Fibroblast of skin of abdomen (primary cell): ENCODE measurements at places on chromosomes 3 and 15.

- DNase-seq: peak; percentile 92
Observed at GRCh38 chr15:35362195-35362829, 183.7 kb downstream of the DPH6 start.

GRCh38 chr3:78809966-78810365 lies 957.8 kb downstream of the ROBO1 start:
- DNase-seq: peak; percentile 86

GRCh38 chr3:157618075-157618760 lies 115.0 kb upstream of the VEPH1 start:
- peak; percentile 80 for DNase-seq

DNA sequence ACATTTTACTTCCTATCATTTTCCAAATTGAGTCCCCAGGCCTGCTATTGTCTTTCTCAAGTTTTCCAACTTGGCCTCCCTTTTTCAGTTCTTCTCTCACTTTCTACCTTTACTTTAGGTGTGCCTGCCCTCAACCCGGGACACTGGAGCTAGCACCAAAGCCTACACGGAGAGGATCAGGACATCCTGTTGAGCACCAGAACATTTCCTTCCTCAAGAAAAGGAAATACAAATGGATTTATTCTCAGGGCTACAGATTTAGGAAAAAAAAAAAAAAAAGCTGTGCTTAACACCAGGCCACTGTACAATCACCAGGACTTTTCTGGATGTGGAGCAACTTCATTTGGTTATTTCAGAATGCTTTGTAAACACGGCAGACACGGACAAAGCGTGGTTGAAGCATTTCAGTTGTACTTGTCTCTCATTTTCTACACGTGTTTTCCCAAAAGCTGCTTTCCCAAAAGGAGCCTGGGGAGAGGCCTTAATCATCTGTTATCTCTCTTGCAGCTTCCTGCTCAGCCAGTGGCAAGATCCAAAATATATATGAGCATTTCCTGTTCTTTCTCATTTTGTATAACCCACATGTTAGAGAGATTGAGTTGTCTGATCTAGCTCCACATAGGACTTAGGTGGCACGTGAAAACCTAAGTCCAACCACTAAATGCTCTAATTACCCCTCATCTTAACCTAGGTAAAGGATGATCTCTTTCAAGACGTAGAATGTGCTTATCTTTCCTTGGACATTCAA lies 15.5 kb upstream of the ATP1B3 start:
- no peak for DNase-seq

DNA sequence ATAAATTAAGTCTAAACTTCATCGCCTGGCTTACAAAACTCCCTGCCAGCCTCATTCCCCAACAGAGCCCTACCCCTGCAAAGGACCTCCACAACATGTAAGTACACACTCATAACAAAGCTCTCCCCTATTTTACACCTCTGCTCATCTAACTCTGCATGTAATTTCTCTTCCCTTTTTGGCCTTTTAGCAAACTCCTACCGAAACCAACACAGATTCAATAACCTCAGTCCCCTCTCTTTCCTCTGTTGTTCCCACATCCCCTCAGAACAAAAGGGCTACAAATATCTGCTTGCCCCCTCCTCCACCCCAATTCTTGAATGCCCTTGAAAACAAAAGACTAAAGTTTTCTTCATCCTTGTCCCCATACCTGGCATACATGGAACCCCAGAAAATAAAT lies 662 bp downstream of the UBL7 start:
- no peak for DNase-seq

DNA sequence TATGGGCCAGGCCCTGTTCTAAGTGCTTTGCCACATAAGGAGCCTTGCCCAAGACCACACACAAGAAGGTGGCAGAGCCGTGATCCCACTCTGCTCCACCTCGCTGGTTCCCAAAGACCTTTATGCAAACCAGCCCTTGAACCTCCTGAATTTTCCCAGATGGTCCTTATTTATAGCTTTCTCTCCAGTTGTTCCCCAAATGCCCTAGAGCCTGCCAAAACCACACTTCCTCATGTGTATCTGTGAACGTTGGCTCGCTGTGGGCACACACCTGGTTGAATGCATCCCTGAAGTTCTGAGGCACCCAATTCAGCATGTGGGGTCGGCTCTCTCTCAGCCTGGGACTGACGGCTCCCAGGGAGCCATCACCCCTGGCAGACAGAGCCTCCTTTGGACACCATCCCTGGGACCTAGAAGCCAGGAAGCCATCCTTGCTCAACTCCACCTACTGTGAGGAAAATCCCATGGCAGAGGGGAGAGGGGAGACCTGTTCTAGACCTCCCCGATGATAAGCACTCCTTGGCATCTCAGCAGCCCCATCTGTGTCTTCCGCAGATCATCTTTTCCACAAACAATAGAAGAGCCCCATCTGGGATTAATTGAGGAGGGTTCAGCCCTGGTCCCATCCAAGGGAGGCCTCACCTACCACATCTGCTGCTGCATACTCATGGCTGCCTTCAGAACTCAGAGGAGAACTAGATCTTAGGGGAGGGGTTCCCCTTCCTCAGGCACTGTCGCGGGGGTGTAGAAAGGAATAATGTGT lies 42.3 kb upstream of the LIMD1 start:
- DNase-seq: peak; percentile 60
